ENCODE measurements at places on chromosomes 12 and 14. TPM values are rescaled to one million over a fixed set of nuclear protein-coding genes. Genes with fewer than 3 reads are reported as not detected.
A peak's percentile ranks its signal among the peaks of the same experiment; 100 is the strongest.

DNA sequence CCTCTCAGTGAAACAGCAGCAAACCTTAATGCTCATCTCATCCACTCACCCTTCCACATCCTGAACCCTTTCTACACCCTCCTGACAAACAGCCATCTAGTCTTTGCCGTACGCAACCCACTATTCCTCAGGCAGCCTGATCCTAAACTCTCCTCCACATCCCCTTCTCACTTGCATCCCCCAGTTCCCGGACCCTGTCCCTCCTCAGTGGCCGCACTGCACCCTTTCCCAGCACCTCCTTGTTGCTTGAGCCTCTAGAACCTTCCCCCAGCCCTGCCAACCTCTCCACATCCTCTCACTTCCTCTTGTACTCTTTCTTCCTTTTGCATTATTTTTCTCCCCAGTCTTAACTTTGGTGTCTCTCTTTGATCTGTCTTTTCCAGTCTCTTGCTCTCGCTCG is 42.9 kb downstream of the IQSEC3 start:
- no peak for DNase-seq

DNA sequence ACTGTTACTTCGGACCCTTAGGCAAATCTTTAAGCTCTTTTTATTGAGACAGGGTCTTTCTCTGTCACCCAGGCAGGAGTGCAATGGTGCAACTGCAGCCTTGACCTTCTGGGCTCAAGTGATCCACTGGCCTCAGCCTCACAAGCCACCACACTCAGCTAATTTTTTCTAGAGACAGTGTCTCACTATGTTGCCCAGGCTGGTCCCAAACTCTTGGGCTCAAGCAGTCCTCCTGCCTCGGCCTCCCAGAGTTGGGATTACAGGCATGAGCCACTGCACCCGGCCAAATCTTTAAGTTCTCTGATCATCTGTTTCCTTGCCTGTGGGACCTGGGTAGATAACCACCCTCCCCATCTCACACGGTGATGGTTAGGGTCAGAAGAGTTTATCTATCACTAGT is 2.3 kb upstream of the GPX2 start:
- DNase-seq, result no peak

The RALGAPA1 gene
- total RNA-seq, result 20.8 TPM

The GPRC5A gene
- 0.99 TPM for total RNA-seq

GRCh38 chr14:92501891-92502351 is 11.7 kb upstream of the RIN3 start:
- DNase-seq, result no peak

DNA sequence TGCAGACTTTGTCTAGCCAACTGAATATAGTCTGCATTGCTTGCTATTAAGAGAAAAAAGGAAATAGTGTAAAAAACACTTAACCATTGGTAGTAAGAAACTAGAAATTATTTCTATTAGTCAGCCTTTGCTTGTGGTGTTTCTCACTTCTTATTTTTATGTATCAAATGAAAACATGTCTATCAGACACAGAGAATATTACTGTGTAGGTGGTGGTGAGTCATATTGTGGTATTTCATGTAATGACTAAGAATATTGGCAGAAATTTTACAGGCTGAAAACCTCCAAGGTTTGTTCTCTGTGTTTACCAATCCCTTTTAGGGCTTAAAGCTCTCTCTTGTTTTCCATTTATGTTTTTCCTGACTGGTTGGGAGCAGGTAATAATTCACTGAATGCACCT is 87.2 kb downstream of the DAAM1 start:
- DNase-seq, result peak; percentile 89

The P2RX2 gene
- total RNA-seq, result not detected

DNA sequence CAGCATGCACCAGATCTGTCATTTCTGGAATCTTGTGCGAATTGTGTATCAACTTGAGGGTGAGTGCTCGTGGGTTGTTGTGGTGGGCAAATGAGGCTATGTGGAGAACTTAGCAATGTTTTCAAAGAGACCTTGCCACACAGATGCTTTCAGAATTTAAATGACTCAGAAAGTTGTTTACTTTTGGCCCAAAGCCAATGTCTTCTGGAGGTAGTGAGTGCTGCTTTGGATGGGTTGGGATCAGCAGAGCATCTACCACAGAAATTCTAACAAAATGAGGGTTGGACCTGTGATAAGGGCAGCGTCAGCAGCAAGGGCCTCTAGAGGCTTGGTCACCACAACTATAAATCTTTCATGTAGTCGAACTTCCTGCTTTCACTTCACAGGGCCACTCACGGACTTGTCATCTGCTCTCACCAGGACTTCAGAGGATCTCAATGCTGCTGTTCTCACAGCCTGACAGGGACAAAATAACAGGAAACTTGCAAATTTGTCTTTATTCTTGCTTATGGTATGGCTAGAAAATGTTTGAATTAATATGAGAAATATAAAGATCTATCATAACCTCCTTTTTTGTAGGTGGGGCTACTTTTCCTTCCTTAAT is 111.4 kb downstream of the DACT1 start:
- DNase-seq, result peak; percentile 75

GRCh38 chr12:51025338-51025835 is 797 bp downstream of the SLC11A2 start:
- DNase-seq, result no peak

GRCh38 chr12:46442738-46443137 is 70.2 kb upstream of the SLC38A2 start:
- DNase-seq, result no peak

DNA sequence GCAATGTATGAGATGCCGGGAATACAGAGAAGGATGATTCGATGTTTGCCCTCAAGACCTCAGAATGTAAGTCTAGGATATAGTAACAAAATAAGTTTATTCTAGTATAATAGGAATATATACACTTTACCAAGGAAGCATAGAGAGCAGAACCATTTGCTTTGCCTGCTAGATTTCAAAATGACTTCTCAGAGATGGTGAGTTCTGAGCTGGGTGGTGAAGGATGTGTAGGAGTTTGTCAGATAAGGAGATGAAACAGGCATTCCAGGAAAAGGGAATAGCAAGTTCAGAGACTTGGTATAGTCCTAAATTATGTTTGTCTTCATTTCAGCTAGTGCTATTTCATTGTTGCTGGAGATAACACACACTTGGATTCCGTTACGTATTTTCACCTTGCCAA is 655.9 kb downstream of the DIO2 start:
- no peak for DNase-seq

The DPY19L2 gene
- total RNA-seq, result 0.65 TPM

The CDKN1B gene
- total RNA-seq, result 78.2 TPM

- DNase-seq, result no peak
Measured at GRCh38 chr12:27012982-27013255, 1.3 kb downstream of the TM7SF3 start.

Measured in lung microvascular endothelial cell (primary cell).